Fibroblast of lung (primary cell): ENCODE measurements at places on chromosomes 5 and 9. TPM values are rescaled to one million over a fixed set of nuclear protein-coding genes. Genes with fewer than 3 reads are reported as not detected.

PRELID2 gene
- total RNA-seq: 26.5 and 27.9 TPM in 2 replicates

TICAM2 gene
- 4.1 and 8.8 TPM in 2 replicates for total RNA-seq

PAEP gene
- total RNA-seq: not detected in 2 replicates

EGFLAM gene
- 0.33 and 3.6 TPM in 2 replicates for total RNA-seq

CD74 gene
- 3.9 and 5.9 TPM in 2 replicates for total RNA-seq

PRDM9 gene
- not detected in 2 replicates for total RNA-seq

CCDC152 gene
- 1.5 and 2.5 TPM in 2 replicates for total RNA-seq

DNA sequence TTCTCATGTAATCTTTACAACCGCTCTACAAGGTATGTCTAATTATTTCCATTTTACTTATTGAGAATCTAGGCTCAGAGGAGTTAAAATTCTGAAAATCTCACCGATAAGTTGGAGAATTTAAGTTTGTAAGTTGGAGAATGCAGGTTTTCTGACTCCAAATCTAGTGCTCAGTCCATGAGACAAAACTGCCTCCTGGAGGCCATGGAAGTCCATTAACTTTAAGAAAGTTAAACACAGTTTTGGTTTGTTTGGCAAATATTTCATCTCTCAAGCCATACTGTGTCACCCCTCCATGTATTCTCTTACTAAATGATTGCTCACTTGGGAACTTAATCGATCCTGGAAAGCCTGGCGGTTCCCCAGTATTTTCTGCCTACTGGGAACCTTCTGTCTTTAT is 52.6 kb downstream of the INIP start:
- DNase-seq: peak; percentile 24

GRCh38 chr5:21810737-21811316 is 1042.3 kb downstream of the CDH12 start:
- peak; percentile 23 for DNase-seq

DNA sequence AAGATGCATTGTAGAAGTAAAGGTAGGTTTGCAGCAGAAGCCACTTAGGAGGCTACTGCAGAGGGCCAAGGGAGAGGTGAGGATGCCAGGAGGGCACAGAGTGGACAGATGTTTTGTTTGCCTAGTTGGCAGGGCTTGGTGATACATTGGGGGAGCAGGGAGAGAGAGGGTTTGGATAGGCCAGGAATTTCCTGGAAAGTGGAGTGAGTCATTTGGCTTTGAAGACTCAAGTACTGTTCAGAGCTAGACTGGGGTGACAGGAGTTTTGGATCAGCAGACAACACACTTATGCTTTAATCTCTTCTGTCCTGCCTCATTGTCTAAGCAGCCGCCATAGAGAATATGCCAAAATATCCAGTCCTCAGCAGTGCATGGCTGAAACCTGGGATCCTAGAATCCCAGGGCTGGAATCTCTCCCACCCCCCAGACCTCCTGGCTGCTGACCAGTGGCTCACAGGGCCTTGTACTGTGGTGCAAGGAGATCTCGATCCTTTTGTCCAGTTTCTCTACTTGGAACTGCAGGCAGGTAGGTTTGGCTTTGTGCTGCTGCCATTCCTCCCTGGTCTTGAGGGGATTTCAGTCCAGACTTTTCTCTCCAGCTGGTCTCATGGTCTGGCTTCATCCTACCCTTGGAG is 11.0 kb downstream of the TMEM268 start:
- peak; percentile 82 for DNase-seq

- no peak for DNase-seq
Observed at GRCh38 chr9:113151696-113152630, 1.2 kb downstream of the SLC31A2 start.
